ENCODE measurements at places on chromosomes 3 and 15.

- DNase-seq = no peak
These were observed 74.5 kb downstream of the SLC7A14 start for GRCh38 chr3:170511371-170511770.

DNA sequence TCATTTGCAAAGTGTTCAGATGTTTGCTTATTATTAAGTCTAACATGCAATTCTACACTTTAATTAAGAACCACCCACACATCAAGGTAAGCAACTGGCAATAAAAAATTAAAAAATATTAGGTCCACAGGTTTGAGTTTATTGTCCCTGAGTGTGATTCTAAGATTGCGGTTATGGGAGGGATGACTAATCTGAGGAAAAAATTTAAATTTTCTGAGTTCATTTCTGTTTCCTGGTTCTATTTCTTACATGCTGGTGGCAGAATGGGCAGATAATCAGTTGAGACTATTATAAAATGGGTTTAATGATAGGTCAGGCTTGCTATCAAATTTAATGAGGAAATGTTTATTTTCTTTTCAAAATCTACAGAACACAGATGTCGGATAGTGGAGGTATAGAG, 105.9 kb downstream of the TP63 start:
- DNase-seq = no peak

DNA sequence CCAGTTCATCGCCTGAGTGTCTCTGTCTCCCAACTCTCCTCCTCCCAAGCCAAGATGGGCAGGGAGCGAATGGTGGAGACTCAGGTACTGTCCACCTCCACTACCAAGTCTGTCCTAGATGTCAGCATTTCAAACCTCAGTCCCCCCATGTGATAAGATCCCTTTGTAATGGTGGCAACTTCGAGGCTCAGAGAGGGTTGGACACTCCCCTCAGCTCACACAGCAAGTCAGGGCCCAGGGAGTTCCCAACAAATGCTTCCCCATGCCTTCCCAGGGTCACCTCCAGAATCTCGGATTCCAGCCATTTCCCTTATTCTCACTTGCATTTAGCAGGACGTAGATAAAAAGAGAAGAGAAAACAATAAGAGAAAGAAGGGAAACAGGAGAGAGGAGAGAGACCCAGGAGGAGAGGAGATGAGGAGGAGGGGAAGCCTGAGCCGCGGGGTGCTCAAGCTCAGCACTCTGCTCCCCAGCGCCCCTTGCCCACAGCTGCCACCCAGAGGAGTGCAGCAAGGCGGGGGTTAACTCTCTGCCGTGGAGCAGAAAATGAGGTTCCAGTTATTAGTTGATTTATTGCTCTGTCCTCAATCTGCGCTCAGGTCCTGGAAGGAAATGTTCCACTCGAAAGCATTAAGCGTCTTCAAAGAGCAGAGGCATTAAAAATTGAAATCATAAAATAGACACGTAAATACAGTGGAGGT, 84.1 kb upstream of the LINGO1 start:
- DNase-seq = no peak

GRCh38 chr3:187900993-187901755, 155.9 kb upstream of the BCL6 start:
- DNase-seq = no peak

GRCh38 chr15:89305395-89305794, 29.2 kb downstream of the POLG start:
- no peak for DNase-seq

- DNase-seq = peak; percentile 44
These were observed 26.0 kb upstream of the GNB5 start for GRCh38 chr15:52217186-52217585.

GRCh38 chr3:15359677-15360397, 27.5 kb upstream of the SH3BP5 start:
- DNase-seq = no peak

- no peak for DNase-seq
These were observed 79.6 kb downstream of the SUMF1 start for GRCh38 chr3:4387210-4388204.

GRCh38 chr3:25043177-25043576, 384.9 kb upstream of the RARB start:
- DNase-seq = no peak

DNA sequence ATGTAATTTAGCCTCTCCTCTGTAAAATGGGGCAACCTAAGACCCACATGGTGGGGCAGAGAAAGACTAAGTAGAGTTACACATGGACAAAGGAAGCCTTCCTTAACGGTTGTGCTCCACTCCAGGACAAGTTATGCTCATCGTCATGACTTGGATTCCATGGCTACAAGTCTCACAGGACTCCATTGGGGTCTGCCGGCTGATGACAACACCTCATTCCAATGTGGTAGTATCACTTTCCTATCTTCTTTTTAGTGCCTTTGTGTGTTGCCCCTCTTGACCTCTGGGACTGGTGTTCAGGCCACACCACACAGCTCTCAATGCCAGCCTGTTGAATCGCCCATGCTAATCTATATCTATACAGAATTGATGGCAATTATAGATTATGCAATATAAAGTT, 181.3 kb upstream of the WNT5A start:
- DNase-seq = no peak
